ENCODE measurements at places on chromosomes 11 and 22.

DNA sequence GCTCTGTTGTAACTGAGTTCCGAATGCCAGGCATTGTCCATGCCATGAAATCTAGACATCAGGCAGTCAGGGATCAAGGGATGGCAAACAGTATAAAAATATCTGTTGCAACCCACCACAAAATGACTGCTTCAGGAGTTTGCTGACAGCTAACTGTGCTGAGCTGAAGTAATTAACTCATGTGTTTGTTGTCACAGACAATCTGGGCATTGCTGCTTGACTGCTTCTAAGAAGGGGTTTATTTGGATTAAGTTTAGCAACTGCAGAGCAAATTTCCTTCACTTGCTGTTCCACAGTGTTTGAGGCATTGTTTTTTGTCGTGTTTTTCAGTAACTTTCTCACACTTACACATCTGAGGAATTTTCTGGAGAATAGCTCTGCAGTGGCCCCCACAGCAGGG is 30.4 kb downstream of the BSX start:
- DNase-seq: no peak

DNA sequence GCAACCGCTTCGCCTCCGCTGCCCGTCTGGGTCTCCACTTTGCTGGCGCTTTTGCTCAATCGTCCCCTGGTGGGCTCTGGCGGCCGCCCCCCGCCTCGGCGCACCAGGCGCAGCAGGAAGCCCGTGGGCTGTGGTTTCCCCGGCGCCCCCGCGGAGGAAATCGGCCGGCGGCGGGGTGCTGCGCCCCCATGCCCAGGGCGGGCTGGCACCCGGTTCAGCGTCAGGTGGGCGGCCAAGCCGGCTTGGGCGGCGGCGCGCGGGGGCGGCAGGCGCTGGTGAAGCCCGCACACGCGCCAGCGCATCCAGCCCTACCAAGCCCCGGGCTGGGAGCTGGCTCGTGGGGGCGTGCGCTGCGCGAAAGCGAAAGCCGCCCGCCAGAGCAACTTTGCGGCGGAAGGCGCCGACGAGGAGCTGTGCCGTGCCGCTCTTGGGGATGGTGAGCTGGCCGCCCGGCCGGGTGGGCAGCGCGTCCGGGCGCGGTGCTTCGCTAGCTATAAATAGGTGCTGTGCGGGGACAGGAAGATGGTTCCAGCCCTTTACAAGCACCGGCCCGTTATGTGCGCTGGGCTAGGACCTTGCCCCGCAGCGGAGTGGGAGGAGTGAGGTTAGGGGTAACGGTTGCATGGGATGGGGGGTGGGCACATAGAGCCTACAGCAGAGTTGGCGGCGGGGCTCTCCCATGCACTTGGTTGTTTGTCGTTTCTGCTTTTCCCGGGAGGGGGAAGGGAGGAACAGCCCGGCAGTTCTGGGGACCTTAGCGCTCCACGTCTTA is 25.0 kb upstream of the SUSD2 start:
- peak; percentile 71 for DNase-seq

- DNase-seq: no peak
Measured at GRCh38 chr11:74312326-74312725, 886 bp upstream of the P4HA3 start.

DNA sequence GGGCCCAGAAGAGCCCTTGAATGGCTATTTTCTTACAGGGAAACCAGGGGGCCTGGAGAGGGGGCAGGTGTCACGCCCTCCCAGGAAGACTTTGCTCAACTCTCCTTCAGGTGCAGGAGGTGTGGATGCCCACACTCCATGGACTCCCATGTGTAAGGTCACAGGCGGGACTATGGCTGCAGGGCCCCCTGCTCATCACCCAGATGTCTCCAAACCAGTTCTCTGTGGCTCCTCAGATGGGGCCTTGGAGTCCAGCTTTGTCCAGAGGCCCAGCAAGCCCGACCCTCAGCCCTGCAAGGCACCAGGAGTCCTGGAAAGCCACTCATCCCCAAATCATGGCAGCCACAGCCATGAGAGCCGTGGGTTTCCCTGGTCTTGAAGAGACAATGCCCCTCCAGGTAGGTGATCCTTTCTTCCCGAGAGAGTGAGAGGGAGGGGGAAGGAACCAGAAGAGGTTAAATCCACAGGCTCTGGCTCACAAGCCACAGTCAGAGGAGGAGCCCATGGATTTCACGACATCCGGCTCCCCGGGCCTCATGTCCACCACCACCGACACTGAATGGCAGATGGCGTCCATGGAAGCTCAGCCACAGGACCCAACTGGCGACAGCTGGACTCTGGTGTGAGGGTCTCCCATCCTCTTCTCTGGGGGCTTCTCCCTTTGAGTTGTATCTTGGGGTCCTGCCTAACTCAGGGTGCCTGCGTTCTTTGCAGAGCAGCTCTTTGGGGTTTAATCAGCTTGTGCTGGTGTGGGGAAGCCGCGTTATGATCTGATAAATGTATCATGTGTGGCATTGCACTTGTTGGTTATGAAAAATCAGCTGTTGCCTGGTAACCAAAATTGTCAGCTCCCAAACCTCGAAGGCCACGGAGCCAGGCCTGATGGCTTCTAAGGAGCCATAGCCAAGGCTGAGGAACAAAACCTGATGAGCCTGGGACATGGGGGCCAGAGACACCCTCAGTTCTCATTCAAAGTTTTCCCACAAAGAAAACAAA is 620.4 kb downstream of the BRD1 start:
- DNase-seq: no peak

DNA sequence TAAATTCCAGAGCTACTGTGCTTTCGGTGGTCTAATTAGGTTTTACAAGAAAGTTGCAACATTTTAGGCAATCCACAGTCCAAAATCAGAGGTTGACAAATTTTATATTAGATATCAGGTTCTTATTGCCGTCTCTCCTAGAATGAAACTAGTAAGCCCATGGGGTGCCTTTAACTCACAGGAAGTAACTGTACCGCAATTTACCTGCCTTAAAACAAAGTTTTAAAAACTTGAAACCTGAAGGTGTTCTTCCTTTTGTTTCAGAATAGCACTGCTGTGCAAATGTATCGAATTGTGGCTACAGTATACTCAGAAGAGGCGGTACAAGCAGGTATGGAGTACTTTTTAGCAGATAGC is 77.2 kb downstream of the PISD start:
- no peak for DNase-seq

- DNase-seq: no peak
Measured at GRCh38 chr11:26960281-26960680, 33.6 kb upstream of the FIBIN start.

DNA sequence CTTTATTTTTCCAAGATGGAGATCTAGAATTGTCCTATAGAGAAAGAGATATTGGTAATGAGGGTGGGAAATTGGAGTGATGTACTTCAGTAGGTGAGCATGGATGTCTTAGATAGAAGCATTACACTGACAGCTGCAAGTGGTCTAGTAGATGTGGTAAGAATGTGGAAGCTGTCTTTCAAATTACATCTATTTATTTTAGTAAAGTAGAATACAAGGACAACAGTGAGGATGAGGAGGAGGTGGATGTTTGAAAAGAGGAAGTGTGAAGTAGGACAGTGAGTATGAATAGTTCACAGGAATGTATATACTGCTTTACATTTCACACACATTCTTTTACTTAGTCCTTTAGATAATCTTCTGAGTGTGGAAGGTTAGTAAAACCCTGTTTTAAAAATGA is 64.2 kb downstream of the HIPK3 start:
- no peak for DNase-seq

DNA sequence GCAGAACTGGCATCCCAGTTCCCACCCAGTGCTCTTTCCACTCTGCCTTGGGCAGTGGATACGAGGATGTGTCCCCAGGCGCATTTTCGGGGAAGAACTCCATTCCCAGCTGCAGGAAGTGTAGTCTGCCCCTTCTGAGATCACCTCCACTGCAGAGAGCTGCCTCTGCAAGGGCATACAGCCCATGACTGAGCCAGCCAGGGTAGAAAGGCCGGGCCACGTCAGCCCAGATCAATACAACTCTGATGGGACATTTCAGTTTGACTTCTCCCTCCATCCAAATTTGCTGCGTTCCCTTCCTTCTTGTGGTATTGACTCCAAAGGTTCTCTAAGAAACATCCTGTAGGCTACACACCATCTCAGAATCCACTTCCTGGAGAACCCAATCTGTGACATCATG is 19.7 kb downstream of the MOGAT2 start:
- DNase-seq: no peak

- no peak for DNase-seq
Measured at GRCh38 chr11:68048681-68049508, 10.1 kb downstream of the TCIRG1 start.

DNA sequence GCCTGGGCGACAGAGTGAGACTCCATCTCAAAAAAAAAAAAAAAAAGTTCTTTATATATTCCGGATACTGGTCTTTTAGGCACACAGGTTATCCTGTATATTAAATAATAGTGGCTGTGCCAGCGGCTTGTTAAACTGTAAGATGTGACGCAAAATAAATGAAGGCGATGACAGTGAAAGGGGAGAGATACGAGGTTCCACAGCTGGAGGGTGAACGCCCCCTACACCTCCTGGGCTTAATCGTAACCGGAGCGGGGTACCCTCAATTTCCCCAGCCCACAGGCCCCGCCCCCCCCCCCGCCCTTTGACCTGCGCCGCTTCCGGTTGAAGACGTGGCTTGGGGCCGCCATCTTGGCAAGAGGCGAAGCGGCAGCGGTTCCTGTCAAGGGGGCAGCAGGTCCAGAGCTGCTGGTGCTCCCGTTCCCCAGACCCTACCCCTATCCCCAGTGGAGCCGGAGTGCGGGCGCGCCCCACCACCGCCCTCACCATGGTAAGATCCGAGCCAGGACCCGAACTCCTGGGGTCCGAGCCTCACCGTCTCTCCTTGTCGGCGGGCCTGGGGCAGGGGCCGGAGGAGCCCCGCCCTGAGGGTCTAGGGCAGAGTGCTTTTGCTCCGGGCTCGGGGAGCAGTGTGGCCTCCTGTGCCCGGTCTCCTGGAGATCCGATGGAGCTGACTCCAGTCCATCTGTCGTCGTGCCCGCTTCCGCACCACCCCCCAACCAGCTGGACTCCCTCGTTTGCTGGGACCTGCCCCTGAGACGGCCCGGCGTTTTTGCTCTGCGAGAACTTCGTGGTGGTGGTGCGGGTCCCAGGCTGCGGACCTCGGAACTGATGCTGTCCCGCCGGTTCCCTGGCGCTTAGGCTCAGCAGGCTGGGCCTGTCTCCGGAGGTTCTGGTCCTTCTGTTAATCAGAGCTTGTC is at the start of gene ARCN1:
Gene ARCN1, plus strand, starts transcription at position 349 of the 920 bp plus-strand sequence. Its CDS starts 139 bp downstream, at position 488.
- peak; percentile 94 for DNase-seq

DNA sequence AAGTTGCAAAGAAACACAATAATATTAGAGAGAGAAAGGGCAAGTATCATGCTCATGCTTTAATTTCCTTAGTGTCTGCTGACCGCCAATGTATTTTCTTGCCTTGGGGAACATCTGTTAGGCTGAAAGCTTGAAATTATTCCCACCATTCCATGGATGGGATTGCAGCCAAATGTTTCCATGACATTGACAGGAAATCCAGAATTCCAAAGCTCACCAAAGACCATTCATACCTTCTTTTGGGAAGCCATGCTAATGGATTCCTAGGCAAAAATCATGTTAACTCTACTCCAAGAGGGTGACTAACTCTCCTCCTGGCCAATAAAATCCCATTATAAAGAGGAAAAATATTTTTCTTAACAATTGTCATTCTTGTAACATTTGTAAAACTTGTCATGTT is 661.4 kb upstream of the FAT3 start:
- no peak for DNase-seq

GRCh38 chr11:100980156-100980555 is 149.5 kb downstream of the PGR start:
- DNase-seq: no peak

- no peak for DNase-seq
Measured at GRCh38 chr22:22571862-22572261, 12.8 kb upstream of the PRAME start.

- DNase-seq: no peak
Measured at GRCh38 chr11:119791047-119791446, 62.0 kb upstream of the NECTIN1 start.
